ENCODE measurements at places on chromosomes 2 and 18.
A peak's percentile ranks its signal among the peaks of the same experiment; 100 is the strongest.

DNA sequence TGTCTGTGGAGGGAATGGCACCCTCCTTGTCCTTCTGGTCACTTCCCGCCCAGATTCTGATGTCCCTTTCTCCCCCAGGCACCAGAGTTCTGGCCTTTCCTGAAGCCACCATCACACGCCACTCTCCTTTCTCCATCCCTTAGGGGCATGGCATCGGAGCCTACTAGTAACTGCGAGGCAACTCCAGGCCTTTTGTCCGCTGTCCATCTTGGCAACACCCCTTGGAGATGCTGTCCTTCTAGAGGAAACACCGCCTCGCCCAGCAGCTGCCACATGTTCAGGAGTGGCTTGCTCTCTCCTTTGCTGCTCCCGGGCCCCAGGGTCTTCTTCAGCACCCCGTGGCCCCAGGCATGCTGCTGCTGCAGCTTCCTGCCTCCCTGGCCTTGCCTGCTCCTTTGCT is 267.0 kb downstream of the SRBD1 start:
- no peak for DNase-seq

DNA sequence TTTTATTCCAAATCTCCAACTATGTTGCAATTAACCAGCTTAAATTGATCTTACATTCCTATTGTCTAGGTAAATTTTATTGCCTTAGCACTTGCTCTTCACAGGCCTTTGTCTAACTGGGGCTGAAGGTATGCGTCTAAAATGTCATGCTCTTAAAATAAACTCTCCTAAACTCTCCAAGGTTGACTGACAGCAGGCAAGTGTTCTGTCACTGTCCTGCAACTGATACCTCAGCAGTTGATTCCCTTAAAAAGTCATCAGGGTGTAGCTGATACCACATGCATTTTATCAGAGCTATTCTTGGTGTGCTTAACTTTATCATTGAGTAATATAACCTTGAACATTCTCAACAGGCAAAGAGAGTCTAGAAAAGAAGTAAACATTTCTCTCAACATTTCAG is 680 bp downstream of the TTN start:
- DNase-seq, result no peak

DNA sequence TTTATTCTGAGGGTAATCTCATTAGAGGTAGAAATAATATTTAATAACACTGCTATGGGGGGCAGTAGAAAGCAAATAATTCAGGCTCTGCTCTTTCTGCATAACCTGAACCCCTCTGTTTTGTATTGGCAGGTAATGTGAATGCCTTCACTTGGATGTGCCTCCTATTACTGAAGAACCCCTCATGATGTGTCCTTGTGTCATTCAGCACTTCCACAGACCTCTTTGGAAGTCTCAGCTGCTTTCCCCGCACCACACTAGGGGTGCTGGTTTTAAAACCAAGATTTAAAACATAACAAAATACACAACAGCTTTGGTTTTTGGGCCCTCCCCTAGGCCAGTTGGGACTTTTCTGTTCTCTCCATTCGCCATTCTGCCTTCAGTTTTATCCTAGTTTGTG is 281.7 kb upstream of the MC4R start:
- DNase-seq, result no peak

DNA sequence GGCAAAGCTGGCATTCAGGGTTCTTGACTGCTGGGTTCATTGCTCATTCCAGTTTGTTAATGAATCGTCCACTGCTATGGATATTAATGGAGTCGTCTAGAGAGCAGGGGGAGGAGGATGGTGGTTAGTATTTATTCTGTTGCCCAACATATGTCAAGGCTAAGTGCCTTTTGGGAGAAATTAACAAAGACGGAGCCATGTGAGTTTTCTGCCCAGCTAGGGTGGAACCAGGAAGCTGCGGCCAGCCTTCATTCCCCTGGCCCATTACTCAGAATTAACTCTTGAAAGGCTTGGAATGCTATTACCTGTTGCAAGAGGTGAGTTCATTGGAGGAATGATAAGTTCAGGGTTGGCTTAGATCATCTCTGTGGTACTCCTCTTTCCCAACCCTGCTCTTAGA is 19.3 kb downstream of the IGFBP2 start:
- DNase-seq, result no peak

- DNase-seq, result no peak
Measured at GRCh38 chr2:25787020-25787419, 91.3 kb downstream of the ASXL2 start.

GRCh38 chr18:79698668-79699335 is 19.2 kb downstream of the CTDP1 start:
- DNase-seq, result no peak

DNA sequence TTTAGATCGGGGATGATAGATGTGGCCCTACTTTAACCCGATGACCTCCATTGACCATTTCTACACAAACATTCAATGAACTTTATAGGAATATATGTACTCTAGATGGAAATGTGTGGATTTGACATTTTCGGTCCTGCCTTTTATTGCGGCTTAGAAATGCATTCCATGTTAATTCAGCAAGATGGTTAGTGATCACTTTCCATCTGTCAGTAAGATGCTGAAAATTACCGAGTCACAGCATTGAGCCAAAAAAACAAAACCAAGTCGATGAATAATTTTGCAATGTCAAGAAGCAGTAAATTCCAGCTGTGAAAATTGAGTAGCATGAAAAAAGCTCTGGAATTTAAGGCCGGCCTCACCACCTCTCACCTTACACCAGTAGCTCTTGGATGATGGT is 1642.6 kb upstream of the NXPH2 start:
- DNase-seq, result no peak

DNA sequence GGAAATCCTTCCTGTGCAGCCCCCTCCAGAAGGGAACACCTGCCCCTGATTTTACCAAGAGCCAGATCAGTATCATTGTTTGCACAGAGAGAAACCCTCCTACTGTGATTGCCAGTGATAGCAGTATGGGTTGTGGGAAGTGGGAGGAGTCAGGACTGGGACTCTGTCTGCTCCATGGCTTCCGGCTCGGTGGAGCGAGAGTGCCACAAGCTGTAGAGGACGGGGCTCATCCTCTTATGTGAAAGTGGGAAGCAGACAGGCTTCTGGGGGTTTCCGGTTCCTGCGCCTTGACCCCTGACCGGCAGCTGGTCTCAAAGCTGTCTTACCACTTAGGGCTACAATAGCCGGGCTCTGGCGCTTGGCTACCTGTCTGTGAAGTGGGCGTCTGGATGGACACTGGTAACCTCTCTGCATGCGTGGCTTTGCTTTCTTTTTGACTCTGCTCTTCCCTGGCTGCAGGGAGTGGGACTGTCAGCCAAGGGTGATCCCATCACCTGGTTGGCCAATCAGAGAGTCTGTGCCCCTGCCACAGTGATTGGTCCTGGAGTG is 79.7 kb downstream of the BCL2L11 start:
- DNase-seq, result no peak

- DNase-seq, result no peak
Measured at GRCh38 chr2:96954011-96954846, 32.2 kb downstream of the FAM178B start.

DNA sequence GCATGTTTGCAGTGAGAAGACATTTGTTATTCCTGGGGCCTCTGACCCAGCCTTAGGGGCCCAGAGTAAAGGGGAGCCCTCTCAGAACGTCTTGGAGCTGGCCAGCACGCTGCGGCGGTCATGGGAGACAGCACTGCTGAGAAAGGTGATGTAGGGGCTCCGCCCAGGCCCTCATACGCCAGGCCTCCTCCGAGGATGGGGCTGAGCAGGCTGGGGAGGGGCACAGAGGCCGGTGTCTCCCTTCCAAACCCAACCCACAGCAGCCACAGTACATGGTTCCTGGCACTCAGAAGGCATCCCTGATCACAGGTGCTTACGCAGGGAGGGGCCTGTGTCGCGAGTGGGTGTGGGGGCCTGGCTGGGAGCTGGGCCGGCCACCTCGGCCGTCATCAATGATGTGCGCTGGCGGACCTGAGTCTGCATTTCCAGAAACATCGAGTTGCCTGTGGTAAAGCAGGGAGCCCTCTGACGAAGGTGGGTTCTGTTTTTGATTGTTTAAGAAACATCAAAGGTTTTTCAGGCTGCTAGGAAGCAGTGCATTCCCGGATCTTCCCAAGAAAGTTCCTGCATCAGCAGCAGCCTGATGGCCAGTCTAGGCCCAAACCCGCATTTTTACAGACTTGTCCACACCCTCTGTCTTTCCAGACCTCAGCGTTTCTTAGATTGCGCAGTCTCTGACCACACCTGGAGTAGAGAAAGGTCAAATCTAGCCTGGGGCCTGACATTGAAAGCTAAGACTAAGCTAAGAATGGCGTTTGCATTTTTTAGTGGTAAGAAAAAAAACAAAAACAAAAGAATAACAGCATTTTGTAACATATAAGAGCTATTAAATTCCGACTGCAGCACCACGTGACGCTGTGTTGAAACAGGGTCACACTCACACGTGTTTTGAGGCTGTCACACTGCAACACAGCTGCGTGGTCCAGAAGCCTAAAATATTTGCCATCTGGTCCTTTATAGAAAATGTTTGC is 51.2 kb upstream of the PXDN start:
- no peak for DNase-seq

- no peak for DNase-seq
Measured at GRCh38 chr18:53739700-53740099, 484.8 kb downstream of the MBD2 start.

DNA sequence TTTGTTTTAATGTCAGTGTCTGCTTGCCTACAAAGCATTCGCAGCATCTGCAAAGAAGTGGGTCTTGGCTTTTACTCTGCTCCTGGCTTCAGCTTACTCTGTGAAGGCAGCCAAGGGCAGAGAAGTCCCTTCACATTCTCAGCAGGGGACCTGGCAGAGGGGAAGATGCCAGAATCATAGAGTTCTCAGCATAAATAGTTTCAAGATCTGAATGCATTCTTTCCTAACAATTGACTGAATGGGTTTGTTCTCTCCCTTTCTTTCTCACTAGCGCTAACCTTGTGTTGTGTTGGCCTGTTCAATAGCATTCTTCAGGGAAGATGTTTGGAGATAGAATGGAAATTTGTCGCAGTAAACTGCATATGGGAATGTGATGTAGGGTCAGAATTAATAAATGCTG is 106.9 kb downstream of the FARSB start:
- DNase-seq, result no peak

DNA sequence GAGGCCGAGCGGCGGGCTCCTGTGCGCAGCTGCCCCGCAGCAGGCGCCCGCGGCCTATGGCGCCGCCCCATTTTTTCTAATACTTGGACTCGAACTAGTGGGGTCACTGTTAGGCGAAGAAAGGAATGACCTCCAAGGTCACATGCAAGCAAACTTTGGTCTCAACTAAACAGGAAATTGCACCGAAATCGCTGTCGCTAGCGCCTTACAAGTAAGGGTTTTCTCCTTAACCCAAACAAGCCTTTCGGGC is 339 bp downstream of the ACAA2 start:
- DNase-seq, result peak; percentile 45

- DNase-seq, result no peak
Measured at GRCh38 chr2:221060376-221060775, 511.7 kb downstream of the EPHA4 start.

GRCh38 chr2:17299891-17300540 is 218.2 kb downstream of the RAD51AP2 start:
- no peak for DNase-seq

DNA sequence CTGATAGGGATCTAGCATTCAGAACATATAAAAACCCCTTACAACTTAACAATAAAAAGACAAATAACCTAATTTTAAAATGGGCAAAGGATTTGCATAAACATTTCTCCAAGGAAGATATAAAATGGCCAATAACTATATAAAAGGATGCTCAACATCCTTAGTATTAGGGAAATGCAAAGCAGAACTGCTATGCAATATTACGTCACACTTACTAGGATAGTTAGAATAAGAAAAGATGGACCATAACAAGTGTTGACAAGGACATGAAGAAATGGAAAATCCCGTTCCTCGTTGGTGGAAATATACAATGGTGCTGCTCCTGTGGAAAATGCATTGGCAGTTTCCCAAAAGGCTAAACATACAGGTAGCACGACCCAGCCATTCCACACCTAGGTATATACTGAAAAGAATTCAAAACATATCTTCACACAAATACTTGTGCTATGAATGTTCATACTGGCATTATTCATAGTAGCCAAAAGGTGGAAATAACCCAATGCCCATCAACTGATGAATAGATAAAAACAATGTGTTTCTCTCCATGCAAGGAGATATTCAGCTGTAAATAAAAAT is 48.2 kb upstream of the REV1 start:
- no peak for DNase-seq

GRCh38 chr2:232573042-232573441 is 22.6 kb downstream of the EIF4E2 start:
- DNase-seq, result no peak

DNA sequence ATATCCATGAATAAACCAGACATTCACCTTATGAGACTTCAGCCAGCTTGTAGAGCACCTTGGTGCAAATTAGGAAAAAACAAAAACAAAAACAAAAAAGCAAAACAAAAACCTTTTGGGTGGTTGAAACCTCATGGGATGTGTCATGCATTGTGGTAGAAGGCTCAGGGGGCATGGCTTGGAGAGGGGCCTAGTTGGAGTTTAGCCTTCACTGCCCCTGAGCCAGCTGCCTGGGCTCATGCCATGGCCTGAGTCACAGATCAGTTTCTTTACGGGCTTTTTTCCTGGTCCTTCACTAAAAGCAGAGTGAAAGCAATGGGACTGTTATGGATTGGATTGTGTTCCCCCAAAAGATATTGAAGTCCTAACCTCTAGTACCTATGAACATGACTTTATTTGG is 22.0 kb upstream of the DAPL1 start:
- no peak for DNase-seq

DNA sequence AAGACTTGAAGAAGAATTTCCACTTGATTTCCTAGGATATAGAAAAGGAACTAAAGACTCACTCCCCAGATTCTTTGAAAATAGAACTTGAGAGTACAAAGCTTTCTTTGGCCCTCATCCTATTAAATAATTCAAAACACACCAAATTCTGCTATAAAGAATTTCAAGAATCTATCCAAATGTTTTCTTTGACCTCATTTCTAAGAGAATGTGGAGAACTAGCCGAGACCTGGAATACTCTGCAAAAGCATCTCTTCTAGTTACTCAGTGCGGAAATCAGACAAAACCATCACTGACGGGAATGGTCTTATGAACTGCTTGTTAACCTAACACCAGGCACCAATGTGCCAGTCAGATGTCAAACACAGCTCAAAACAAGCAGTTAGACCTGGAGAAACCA is 44.2 kb upstream of the ARL5A start:
- DNase-seq, result no peak

- DNase-seq, result no peak
Measured at GRCh38 chr2:44242904-44243303, 32.4 kb upstream of the SLC3A1 start.

DNA sequence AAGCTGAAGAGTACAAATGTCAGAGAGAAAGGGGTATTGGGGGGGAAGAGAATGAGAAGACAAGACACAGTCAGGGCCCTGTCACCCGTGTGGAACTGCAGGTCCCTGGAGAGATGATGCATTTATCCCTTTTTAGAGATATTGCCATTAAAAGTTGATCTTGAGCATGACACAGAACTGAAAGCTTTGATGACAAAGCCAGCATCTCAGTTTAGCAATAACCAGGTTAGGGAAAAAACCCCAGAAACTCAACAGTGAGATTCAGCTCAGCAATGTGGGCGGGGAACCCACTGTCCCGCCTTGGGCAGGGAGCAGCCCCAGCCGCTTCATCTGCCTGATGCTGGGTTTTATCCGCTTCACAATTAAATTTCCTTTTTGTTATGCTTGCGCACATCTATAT is 181.1 kb downstream of the NEDD4L start:
- DNase-seq, result no peak
